ENCODE measurements at places on chromosomes 5 and 9.

- no peak for DNase-seq
Observed at GRCh38 chr5:96474073-96474472, 41.0 kb upstream of the PCSK1 start.

- no peak for DNase-seq
Observed at GRCh38 chr5:140988100-140988499, 21.8 kb downstream of the PCDHAC2 start.

GRCh38 chr5:179668391-179668790, 12.4 kb downstream of the CBY3 start:
- no peak for DNase-seq

DNA sequence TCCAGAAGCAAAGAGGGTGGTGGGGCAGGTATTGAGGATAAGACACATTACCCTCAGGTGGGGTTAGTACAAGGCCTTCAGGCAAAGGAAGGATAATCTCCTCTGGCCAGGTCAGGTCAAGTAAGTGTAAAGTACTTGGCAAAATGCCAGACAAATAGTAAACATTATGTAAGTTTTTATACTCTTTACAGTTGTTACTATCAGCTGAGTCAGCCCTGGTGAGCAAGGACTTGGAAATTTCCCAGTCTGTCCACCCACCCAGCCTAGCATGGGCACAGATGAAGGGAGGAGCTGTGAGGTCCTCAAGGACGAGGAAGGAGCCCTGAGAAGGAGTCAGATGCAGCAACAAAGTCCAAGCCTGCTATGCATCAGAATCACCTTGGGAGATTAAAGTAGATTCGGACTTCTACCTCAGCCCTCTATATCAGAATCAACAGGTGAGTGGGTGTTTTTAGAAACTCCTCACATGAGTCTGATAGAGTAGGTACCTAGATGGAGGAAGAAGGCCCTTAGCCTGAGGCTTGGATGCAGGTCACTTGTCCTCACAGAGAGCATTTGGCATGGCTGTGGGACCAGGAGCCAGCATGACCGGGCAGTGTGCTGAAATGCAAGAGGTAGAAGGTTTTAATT, 50.2 kb upstream of the BARX1 start:
- peak; percentile 53 for DNase-seq

- DNase-seq: no peak
Observed at GRCh38 chr5:25892211-25892610, 1146.2 kb downstream of the CDH9 start.

DNA sequence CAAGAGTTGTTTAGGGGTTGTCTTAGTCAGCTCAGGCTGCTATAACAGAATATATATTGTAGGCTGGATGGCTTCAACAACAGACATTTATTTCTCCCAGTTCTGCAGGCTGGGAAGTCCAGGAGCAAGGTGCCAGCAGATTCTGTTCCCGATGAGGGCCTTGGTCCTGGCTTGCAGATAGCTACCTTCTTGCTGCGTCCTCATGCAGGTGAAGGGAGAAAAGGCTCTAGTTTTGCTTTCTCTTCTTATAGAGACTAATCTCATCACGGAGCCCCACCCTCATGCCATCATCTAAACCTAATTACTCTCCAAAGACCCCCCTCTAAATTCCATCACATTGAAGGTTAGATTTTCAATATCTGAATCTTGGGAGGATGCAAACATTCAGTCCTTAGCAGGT, 246.0 kb upstream of the ANKRD55 start:
- DNase-seq: no peak

DNA sequence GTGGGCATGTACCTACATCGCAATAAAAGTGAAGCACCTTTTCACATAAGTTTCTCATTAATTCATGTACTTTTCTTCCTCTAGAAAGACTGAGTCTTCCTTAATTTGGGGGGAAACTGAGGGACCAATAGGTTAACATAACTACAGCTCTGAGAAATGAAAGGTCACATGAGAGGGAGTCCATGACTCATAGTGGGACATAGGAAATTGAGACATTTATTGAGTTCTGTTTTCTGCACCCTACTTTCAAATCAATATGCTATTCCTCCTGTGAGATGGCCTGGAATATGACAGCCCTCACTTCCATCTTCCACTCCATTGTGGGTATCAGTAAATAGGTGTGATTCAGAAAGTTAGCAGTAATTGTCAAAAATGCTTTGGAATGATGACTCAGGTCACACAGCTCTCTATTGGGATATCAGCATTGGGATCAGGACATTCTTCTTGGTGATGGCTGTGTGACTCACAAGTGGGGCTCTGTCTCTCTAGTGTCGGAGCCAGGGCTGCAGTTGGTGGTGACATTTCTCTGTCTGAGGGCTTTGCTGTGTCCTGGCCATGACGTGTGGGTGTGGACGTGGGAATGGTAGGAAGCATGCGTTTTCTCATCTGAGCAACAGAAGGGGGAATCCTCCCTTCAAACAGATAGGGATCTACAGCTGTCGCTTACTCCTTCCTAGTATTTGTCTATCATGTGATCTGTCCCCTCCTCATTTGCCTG, 125.0 kb downstream of the TRIO start:
- DNase-seq: peak; percentile 81

DNA sequence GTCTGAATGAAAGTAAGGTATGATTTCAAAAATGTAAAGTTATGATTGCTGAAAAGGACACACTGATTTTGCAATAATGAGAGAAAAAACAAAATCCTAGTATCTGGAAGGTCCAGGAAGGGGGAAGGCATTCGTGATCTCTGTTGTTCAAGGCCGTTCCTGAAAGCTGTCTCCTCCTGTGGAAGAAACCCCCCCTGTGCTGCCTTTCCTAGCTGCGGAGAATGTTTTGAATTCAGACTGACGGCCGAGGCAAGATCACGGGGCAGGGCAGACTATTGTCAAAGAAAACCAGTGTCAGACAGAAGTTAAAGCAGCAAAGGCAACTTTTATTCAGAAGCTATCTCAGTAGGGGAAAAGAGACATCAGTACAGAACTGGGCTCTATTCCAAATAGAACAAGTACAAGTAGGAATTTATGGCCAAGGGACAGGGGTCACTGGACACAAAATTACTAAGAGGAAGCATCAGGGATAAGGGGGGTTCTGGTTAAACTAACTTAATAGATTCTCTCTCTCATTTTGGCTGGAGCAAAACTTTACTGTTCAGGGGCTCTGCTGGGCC, 61.9 kb upstream of the IGFBPL1 start:
- DNase-seq: no peak

DNA sequence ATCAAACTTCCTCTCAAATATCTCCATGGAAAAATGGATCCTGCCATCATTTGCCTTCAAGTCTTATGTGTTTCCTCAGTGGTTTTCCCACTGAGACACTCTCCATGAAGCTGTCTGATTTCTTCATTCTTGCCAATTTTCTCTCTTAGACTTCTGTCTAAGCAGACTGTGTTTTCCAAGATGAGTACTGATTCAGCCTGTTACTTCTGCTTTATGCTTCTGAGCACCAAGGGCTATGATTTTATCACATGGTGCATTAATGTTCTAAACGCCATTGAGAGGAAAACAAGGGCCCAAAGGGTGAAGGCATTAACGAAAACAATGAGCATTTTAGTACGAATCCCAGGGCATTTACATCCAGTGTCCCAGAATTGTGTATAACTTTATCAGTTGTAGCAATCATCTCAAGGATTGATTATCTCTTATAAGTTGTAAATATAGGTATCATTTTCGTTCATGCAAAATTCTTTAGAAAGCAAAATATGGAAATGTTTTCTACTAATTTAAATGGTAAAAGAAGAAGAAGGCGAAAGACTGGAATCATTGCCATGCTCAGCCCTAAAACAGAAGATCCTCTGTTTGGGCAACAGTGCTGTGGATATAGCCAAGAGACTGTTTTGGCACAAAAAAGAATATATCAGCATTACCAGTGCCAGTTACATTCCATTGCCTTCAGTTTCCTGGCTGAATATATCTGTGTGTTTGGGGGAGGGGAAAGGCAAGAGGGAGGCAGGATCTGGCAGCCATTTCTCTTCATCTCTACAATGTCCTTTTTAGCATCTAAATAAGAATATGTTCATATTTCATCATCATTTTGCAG, 537.6 kb downstream of the ANXA1 start:
- no peak for DNase-seq

DNA sequence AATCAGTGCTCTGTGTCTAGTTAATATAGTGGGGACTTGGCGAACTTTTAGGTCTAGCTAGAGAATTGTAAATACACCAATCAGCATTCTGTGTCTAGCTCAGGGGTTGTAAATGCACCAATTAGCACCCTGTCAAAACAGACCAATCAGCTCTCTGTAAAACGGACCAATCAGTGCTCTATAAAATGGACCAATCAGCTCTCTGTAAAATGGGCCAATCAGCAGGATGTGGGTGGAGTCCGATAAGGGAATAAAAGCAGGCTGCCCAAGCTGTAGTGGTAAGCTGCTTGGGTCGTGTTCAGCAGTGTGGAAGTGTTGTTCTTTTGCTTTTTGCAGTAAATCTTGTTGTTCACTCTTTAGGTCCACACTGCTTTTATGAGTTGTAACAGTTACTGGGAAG, 3.6 kb upstream of the OTULINL start:
- no peak for DNase-seq

DNA sequence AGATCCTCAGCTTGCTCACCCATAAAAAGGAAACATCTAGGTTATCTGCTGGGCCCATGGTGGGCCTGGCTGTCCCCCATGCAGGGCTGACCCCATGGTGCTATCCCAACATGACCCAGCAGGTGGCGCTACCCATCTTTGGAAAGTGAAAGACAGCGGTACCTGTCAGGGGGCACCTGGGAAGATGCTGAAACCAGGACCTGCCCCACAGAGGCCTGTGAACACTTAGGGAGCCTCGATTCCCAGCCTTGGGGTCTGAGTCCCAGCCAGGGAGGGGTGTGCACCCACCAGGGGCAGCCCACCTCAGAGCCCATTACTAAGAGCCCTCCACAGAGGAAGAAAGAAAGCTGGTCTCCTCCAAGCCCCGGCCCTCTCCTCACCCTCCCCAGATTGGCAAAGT, 46.6 kb upstream of the IPPK start:
- DNase-seq: peak; percentile 13

GRCh38 chr5:154236536-154237375, 46.2 kb downstream of the GALNT10 start:
- no peak for DNase-seq

DNA sequence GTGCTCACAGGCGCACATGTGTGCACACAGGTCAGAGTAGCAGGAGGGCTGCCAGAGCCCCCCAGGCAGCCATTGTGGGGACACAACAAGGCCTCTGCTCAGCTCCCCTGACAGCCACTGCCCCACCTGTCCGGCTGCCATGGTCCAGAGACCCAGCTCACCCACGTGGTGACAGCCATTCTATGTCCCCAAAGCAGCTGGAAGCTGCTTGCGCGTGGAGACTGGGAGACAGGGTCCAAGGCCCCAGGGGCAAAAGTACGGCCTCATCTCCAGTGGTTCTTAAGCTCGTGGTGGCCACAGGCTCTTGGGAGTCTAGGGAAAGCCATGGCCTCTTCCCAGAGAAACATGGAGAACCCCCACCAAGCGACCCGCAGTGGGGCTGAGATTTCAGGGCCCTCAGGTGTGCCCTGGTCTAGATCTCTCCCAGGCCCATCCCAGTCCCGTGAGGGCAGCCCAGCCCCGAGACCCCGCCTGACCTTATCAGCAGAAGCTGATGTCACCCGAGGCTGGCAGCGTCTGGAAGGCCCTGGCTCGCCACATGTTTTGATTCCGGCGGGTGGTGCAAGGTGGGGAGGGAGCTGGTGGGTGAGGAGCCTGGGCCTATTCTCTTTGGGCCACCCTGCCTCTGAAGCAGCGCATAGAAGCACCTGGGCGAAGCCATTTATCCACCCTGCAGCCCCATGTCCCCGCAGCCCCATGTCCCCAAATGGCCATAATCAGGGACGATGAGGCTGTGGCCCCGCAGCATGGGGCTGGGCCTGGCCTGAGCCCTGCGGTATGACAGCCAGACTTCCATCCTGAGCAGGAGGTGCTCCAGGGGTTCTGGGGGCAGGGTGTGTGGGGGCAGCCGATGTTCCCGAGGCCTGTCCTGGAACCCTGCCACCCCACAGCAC, 31.7 kb downstream of the GLT6D1 start:
- DNase-seq: no peak

GRCh38 chr5:104045987-104046386, 483.4 kb upstream of the NUDT12 start:
- DNase-seq: no peak

DNA sequence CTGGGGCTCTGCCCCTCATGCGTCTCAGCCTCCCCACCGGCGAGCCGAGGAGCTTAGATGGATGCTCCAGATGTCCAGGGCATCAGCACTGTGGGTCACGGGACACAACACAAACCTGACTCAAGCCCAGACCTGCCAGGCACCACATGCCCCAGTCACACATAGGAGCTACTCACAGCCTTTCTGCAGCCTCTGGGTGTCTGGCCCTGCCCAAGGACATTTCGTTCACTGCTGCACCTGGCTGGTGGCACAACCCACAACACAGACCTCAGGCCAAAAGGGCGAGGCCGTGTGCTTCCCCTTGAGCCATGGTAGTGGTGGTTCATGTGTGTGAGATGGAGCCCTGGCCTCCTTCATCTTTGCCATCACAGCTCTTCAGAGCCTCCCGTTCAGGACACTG, 89.6 kb upstream of the FCN2 start:
- no peak for DNase-seq

GRCh38 chr5:154200221-154200620, 9.7 kb downstream of the GALNT10 start:
- no peak for DNase-seq

DNA sequence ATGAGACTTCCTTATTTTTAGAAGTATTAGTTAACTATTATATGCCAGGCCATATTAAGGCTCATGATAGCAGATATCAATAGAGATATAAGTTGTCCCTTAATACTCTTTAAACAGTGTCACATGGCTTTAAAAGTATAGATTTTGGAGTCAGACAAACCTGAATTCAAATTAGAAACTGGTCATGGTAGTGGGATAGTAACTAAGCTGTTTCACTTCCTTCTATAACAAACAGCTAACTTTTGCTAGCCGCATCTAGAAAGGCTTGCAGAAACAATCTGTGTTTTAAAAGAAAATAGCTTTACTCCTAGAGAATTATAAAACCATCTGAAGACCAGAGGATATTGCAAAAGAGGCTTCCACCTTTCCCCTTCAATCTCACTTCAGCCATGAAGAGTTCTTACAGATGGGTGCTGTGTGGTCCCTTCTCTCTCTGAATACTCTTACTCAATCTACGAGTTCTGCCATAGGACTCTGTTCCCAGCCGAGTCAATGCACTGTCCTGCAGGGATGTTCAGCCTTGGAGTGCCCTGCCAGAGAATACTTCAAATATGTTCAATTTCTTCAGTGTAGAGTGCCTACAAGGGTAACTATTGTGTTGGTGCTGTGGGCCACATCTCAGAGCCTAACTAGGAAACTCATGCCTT, 810.2 kb downstream of the EFNA5 start:
- no peak for DNase-seq

DNA sequence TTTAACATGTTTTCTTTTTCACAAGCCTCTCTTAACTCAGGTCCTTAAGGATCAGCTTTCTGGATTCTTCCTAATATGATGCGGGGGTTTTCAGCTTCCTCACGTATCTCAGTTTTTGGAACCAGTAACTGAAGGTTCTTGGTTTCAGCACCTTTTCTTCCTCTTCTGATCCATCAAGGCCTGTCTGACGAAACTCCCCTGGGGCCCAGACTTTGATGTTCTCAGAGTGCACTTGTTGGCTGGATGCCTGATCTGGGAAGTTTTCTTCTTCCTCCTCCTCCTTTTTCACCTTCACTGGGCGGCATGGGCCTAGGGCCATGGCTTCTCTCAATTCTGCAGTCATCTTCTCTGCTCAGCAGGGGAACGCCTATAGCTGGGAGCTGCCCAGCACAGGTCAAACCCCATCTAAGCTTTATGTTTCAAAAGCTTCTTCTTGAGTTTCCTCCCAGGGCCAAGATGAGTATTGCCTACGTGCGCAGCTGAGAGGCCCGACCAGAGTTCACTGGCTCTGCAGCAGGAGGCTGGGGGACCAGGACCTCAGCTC, 44.8 kb downstream of the GHR start:
- DNase-seq: no peak

GRCh38 chr5:150176745-150177477, 10.3 kb downstream of the CDX1 start:
- DNase-seq: no peak

Measured in LoVo (cell line).